ENCODE measurements at places on chromosomes 1 and 21.
A peak's percentile ranks its signal among the peaks of the same experiment; 100 is the strongest.

DNA sequence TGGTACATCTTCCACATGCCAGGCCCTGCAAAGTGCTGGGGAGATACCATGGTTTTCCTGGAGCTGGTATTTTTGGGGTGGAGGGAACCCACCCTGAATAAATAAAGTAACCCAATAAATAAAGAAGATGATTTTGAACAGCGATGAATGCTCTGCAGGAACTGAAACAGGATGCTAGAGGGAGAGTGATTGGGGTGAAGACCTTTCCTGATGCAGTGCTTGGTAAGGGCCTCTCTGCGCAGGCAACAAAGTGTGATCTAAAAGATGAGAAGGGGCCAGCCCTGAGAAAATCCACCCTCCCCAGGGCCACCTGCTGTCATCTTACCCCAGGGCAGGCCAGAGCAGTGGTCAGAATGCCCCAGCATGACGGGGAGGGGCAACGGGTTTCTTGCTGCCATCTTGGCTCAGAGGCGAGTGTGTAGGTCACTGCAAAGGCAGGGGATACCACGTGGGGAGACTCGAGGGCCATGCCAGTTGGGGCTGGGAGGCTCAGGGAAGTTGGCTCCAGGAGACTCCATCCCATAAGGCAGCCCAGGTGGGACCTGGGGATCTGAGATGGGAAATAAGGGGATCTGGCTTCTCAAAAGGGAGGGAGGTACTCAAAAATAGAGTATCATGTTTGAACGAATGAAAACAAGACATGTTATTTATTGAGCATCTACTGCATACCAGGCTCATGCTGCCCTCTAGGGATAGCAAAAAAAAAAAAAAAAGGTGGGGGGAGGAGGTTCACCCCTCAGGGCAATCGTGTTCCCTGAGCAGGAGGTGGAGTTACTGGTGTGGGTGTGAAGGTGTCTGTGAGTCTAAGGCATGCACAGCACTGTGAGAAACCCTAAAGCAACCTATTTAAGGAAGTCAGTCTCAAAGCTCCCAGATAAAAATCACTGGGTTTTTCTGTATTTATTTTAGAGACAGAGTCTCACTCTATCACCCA is 2.8 kb downstream of the SRARP start:
- DNase-seq: peak; percentile 66

- DNase-seq: no peak
Measured at GRCh38 chr1:215640429-215641148, 73.5 kb downstream of the KCTD3 start.

DNA sequence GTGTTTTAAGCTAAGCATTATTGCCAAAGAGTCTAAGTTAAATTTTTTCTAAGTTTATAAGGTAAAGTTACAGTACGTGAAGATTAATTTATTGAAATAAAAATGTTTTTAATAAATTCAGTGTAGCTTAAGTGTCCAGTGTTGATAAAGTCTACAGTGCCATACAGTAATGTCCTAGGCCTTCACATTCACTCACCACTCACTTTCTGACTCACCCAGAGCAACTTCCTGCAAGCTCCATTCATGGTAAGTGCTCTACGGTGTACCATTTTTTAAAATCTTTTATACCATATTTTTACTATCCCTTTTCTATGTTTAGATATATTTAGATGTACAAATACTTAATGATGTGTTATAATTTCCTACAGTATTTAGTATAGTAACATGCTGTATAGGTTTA is 173.2 kb downstream of the CACNA1E start:
- no peak for DNase-seq

- DNase-seq: no peak
Measured at GRCh38 chr21:42568376-42568775, 54.7 kb downstream of the SLC37A1 start.

- DNase-seq: no peak
Measured at GRCh38 chr21:36482181-36482580, 2.3 kb upstream of the CLDN14 start.

GRCh38 chr1:98059620-98060019 is 138.8 kb upstream of the DPYD start:
- no peak for DNase-seq

DNA sequence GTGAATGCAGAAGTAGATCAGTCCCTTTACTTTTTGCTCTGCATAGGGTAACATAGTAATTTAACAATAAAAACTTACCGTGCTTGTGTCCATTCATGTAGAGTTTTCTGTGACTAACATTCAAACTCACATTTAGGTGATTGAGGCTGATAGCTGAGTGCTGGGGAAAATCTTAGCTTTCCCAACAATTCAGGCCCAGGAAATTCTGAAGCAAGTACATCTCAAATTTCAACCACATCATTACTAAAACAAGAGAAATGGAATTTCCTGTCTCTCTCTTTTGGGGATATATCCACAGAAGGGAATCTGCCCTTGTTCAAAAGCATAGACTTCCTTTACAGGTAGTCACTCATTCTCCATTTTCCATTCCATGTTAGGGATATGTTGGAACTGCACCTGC is 33.1 kb upstream of the C1orf146 start:
- no peak for DNase-seq

- no peak for DNase-seq
Measured at GRCh38 chr1:50913954-50914353, 46.1 kb downstream of the FAF1 start.

- no peak for DNase-seq
Measured at GRCh38 chr1:68231627-68232288, 565 bp downstream of the WLS start.

DNA sequence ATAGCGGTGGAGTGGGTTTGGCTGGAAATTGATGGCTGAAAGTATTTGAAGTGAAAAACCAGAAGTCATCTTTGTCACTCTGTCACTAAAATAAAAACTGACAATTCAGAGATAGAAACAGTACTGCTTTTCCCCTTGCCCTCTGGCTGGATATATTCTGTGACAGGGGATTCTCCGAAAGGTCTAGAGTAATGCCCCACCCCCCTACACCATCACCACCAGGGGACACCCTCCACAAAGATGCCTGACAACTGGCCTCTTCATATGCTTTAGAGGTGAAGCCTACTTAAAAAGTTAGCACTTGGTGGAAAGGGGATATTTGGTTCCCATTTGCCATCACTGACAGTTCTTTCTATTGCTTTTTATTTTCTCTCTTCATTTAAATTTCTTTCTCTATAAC is 73.5 kb downstream of the SGIP1 start:
- DNase-seq: peak; percentile 13

- no peak for DNase-seq
Measured at GRCh38 chr21:33135925-33136324, 66.0 kb downstream of the OLIG1 start.

DNA sequence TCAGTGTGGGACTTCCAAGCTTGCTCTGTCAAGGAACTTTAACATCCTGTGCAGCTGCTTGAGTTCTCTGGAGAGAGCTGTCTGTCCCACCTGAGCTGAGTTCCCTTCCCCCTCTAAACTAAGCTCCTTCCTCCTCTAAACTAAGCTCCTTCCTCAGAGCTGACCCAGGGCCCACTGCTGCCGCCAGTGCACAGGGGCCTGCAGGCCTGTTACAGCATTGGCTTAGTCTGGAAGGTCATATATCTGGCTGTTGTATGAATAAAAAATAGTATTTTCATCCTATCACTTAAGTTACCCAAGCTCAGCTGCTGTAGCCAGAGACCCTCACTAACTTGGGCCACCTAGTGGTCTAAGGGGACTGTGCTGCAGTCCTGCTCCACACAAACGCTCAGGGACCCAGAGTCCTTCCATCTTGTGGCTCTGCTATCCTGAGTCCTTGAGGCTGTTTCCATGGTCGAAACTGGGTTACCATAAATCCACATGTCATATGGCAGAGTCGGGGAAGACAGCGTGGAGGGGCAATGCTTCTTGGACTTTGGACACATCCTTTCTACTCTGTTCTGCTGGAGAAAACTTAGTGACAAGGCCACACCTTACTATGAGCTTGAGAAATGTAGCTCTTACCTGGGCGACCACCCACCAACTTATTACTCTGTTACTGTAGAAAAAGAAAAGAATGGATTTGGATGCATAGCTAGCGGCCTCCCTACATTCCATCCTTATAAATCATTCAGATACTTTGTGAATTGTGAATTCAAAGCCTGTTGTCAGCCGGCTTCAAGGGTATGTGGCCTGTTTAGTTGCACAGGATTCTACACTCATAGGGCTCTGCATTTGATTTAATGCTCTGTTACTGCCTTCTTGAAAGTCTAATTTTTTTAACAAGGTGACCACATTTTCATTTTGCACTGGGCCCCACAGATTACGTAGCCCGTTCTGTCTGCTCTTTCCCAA is 71.4 kb upstream of the GCLM start:
- peak; percentile 15 for DNase-seq

DNA sequence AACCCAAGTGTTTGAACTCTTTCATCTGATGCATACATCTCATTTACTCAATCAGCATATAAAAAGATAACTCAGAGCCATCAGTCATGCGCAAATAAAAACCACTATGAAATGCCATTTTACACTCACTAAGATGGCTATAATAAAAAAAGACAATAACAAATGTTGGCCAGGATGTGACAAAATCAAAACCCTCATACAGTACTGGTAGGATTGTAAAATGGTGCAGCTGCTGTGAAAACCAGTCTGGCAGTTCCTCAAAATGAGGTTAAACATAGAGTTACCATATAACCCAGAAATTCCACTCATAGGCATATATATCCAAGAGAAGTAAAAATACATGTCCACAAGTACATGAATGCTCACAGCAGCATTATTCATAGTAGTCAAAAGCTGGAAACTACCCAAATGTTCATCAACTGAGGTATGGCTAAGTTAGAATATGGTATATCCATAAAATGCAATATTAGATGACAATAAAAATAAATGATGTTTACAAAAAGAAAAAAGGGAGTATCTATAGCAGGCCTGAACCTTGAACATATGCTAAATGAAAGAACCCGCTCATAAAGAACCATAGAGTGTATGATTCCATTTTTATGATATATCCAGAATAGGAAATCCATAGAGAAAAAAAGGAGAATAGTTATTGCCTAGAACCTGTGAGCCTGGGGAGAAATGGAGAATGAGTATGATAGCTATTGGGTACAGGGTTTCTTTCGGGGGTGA is 265.1 kb downstream of the SIPA1L2 start:
- no peak for DNase-seq

DNA sequence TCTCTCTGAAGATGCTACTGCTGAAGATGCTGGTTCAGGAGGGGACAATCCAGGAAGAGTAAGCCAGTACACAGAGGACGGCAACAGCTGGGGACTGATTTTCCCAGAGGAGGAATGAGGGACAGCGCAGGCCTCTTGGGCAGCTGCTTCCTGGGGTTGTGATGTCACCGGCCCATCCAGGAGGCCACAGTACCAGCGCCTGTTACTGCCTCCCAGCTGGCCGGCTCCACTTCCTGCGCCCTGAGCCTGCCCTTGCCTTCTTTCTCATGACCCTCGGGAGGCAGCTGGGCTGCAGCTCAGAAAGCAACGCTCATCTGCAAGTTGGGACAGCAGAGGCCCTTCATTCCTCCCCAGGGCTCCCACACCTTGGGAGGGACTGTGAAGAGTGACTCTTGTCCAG is 21.9 kb upstream of the ID3 start:
- no peak for DNase-seq

DNA sequence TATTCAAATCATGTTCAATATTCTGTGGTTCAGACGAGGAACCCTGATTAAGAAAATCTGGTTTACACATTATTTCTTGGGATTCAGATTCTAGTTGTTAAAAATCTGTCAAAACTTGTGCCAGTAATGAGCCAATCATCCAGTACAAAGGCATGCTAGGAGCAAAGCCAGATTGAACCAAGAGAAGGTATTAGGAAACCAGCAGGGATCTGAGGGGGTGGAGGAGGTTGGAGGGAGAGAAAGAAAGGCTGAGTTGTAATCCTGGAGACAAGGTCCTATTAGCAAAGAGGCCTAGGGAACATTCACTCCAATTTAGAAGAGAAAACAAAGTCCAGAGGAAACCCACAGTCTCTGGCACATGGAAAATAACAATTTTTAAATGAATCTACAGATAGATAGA is 352.9 kb downstream of the LTN1 start:
- no peak for DNase-seq

- DNase-seq: no peak
Measured at GRCh38 chr1:166122873-166123466, 43.8 kb downstream of the FAM78B start.

DNA sequence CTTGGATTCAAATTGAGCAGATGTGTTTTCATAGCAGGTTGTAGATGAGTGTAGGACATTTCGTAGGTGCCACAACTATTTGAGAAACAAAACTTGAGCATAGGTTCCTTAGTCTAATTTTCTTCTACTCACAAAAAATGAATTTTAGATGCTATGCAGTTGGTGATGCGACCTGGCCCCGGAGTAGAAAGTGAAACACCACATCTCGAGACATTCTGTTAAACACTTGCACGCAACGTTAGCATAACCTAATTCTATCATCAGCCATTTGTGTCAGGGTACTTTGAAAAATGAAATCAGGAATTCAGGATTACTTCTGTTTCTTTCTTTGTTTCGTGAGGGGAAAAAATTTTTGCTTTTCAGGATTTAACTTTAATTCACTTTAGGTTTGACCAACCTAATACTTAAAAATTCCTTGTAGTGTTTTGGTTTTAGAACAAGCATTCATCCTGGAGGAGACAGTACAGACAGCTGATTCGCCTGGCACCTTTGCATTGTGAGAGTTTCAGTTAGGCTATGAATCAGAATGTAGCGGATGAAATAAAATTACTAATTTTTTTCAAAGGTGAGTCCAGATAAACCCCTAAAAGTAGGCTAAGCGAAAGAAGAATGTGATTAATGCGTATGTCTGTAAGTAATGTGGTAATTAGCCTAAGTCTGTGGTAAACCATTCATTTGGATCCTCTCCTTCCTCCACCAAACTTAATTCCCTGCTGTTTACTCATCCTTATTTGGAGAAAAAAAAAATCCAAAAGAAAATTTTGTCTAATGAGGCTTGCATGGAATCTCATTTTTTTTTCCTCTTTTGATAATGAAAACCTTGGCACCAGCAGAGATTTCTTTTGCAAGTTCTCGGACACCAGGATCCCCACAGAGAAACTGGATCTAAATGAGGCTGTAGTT is 44.9 kb downstream of the MAP3K21 start:
- DNase-seq: no peak

DNA sequence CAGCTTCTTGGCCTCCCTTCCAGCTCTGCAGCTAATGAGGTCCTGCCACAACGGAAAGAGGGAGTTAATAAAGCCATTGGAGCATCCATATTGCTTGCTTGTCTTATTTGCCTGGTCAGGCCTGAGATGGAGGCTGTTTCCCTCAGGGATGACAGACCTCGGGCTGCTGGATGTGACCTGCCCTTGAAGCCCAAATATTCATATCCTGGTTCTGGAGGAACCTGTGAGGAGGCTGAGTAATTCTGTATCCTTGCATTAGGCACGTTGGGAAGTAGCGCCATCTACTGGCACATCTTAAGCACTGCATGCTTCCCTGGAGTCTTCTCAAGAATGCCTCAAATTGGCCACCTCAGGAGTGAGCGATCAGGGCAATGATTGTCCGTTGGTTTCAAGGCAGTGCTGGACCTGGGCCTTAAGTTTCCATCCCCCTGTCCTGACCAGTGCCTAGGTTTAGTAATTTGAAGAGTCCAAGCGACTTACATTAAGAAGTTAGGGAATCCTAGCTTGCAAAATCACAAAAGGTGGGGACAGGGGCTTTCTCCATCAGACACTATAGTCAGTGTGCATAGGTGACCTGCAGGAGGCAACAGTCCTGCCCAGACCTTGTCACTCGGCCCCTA is 13.8 kb upstream of the NASP start:
- DNase-seq: peak; percentile 68

- DNase-seq: no peak
Measured at GRCh38 chr1:194447636-194448035, 1261.2 kb upstream of the B3GALT2 start.

- no peak for DNase-seq
Measured at GRCh38 chr1:225388372-225388771, 39.5 kb downstream of the LBR start.

- DNase-seq: no peak
Measured at GRCh38 chr1:77829851-77830250, 50.4 kb downstream of the MIGA1 start.

- DNase-seq: no peak
Measured at GRCh38 chr1:203693721-203694120, 67.1 kb downstream of the ATP2B4 start.
